Right lobe of liver (tissue), 6 donors: ENCODE measurements at places on chromosomes 1 and 21.

- DNase-seq = no peak
Observed at GRCh38 chr1:195941314-195941713, 666.9 kb downstream of the KCNT2 start.

DNA sequence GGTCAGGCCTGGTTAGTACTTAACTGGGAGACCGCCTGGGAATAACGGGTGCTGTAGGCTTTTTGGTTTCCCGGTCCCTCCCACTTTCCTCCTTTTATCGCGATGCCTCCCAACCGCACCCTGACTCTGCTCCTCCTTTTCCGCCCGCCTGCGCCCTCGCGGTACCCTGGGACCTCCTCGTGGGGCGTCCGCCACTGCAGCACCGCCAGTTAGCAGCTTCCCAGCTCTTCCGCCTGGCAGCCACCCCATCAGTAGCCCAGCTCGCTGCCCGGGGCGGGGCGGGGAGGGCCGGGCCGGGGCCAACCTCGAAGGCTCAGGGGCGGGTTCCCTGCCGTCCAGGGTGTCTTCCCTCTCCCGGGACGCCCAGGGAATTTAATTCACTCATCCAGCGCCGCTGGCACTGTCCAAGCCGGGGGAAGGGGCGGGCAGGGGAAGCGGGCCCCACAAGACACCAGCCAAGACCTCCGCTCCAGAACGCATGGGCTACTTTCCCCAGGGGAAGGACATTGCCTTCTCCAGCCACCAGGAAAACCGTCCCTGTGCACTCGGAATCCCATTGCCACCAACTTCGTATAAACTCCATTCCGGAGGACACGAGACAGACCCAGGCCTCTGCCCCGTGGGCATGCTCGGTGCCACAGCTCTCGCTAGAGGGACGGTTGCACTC is 2.0 kb upstream of the ZNF678 start:
- DNase-seq = no peak

DNA sequence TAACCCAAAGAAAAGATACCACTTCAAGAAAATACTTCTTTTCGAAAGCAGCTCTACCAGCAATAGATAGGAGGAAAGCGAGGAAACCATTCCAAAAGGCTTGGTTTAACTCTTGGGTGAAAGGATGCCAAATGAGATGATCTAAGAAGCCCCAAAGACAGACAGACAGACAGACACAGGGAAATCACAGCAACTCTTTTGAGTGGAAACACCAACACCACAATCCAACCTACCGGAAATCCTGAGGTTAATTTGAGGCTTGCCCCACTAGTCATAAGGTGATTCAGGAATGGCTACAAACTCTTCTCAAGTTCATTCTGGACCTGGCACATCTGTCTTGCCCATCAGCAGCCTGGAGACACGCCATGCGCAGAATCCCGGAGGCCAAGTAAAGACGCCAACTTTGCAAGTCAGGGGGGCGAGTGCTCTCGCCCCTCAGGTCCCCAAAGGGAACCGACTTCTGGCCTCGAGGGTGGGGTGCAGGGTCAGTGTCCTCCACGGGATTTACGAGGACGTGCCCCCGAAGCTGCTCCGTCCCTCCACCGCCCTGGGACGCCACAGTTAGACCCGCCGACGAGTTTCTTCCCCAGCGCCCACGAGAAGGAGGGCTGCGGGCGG is 778 bp downstream of the EVI5 start:
- DNase-seq = no peak

DNA sequence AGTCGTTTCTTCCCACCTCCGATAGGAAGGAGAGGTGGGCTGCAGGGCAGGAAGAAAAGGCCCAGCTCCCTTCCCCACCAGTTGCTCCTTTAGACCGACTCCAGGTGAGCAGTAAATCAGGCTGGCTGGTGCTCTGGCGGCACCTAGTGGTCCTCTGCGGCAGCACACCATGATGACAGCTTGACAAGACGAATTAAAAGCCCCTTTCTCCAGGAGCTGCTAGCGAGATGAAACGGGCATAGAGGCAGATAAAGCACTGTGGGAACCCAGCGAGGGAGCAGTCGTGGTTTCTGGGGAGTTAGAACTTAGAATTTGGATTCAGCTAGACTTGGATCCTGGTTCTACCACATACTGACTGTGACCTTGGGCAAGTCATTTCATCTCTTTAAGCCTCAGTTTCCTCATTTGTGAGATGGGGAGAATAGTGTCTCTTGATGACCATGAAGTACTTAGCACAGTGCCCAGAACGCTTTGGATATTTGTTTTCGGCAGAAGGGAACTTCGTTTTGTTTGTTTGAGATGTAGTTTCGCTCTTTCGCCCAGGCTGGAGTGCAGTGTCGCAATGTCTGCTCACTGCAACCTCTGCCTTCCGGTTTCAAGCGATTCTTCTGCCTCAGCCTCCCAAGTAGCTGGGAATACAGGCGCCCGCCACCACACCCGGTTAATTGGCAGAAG is 21.8 kb upstream of the COL9A2 start:
- peak; percentile 82 for DNase-seq

GRCh38 chr1:106746448-106747085 is 309.9 kb upstream of the PRMT6 start:
- DNase-seq = no peak

DNA sequence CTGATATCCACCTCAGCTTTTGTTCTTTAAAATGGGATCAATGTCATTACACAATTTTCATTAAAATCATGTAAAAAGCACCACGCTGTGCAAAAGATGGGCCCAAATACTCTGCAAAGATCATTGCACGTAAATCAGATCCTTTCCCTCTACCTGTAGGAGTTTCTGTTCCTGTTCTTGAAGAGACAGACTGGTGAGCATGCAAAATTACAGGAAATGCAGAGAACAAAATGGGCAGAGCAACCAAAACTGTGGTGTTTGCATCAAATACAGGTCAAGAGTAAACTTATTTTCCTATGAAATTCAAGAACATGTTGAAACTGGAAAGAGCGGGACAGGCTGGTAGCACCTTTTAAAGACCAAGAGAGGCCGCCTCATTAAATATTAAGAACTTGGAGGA is 294.9 kb upstream of the ADGRL2 start:
- DNase-seq = no peak
